ENCODE measurements at places on chromosomes 7 and 10. TPM values are rescaled to one million over a fixed set of nuclear protein-coding genes. Genes with fewer than 3 reads are reported as not detected.
A peak's percentile ranks its signal among the peaks of the same experiment; 100 is the strongest.

CYP26C1 gene
- 0.22 TPM for total RNA-seq

DNA sequence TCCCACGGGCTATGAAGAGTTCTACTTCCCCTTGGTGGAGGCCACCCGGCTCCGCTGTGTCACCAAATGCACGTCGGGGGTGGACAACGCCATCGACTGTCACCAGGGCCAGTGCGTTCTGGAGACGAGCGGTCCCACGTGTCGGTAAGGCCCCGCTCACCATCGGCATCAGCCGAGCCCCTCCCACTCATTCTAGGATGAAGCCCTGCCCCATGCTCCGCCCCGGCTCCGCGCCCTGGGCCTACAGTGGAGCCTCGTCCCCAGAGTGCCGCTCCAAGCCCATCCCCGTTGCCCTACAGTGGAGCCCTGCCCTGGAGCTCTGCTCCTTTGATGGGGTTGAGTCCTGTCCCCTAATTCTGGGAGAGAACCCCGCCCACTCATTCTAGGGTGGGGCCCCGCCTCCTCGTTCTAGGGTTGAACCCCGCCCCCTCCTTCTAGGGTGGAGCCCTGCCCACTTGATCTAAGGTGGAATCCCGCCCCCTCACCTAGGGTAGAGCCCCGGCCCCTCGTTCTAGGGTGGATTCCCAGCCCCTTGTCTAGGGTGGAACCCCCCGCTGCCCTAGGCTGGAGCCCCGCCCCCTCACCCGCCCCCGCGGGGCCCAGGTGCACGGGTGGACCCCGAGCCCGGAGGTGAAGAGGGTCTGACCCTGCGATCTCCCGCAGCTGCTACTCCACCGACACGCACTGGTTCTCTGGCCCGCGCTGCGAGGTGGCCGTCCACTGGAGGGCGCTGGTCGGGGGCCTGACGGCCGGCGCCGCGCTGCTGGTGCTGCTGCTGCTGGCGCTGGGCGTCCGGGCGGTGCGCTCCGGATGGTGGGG is 3.4 kb upstream of the MUC12 start:
- peak; percentile 95 for DNase-seq

GPC2 gene
- total RNA-seq, result 1.2 TPM

DNA sequence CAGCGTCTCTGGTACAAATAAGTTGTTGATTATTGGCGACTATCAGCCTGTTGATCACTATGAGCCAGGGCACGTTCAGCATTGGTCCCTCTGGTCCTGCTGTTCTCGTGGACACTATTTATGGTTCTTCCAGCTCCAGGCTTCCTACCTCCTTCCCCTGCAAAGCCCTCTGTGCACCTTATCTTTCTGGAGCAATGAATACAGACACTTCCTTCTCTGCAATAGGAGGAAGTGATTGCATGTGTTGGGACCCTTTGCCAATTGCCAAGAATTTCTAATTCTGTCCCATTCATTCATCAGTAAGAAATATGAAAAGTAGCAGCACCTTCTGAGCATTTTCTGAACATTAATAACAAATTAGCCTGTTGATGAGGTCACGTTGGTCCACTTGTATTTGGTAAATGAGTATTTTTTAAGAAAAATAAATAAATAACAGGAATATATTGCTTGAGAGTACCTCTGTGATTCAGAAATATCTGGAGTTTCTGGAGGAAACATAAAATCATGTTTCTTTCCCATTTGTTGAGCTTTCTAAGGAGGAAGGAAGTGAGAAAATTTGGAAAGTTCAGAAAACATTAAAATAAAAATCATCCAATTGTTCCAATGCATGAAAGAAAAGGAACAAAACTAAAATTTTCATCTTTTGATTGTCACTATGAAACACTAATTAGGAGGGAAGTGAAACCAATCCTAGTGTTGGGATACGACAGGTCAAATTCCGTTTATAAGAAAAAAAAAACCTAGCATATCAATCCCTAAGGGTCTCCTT is 259.1 kb upstream of the KLF6 start:
- no peak for DNase-seq

- no peak for DNase-seq
Measured at GRCh38 chr10:96794836-96795733, 37.0 kb upstream of the LCOR start.

SEMA3E gene
- 3.2 TPM for total RNA-seq
